Esophagus (tissue), 2 donors: ENCODE measurements at places on chromosomes 5 and 9. TPM values are rescaled to one million over a fixed set of nuclear protein-coding genes. Genes with fewer than 3 reads are reported as not detected.

Gene CDH12
- polyA plus RNA-seq = not detected

Gene CCDC171
- polyA plus RNA-seq = 0.55 TPM

Gene CCNO
- polyA plus RNA-seq = 2.0 TPM

Gene LCN12
- 0.77 TPM for polyA plus RNA-seq
